ENCODE measurements at places on chromosomes 4 and X.

GRCh38 chr4:8129136-8129535 lies 29.5 kb downstream of the ABLIM2 start:
- no peak for DNase-seq

DNA sequence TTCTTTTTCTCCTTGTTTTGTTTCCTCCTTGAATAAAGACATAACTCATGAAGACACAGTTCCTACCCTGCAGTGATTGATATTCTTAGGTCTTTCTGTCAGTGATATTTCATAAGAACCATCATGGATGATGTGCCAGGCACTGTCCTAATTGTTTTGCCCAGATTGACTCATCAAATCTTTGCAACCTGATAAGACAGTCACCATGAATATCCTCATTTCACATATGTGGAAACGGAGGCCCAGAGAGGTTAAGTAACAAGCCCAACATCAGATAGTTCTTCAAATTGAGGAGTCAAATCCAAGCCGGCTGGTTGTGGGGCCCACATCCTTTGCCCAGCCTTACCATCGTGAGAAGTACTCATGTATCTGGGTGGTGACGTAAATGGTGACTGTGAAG lies 69.9 kb downstream of the SEL1L3 start:
- DNase-seq: no peak

DNA sequence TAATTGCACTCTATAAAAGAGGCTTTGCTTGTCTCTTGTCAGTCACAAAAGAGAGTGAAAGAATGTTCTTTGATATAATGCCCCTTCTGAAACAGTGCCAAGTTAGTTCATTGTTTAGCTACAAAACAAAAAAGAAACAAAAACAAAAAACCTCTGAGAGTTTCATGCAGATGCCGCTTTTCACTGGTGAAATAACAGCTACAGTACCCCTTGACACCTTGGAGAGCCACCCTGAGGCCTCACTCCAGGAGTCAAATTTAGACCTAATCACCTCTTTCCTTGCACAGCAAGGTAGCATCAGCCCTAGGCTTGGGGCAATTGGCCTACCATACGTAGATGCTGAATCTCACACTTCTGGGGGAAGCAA lies 185.2 kb downstream of the UNC5C start:
- DNase-seq: no peak

DNA sequence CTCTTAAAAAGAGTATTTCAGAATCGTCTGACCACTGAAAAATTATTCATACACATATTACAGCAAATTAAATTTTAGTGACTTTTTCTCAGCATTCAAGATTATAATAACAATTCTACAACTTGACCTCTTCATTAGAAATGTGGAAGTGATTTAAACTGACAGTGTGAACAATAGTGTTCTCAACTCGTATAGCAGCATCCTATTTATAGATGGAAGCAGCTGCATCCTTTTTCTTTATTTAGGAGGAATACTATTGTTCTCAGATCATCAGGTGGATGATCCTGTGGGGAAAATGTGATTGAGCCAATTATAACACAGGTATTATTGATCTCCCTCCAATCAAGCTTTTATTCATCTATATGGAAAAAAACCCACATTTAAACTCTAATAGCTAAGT lies 56.7 kb downstream of the RAPGEF2 start:
- DNase-seq: no peak

DNA sequence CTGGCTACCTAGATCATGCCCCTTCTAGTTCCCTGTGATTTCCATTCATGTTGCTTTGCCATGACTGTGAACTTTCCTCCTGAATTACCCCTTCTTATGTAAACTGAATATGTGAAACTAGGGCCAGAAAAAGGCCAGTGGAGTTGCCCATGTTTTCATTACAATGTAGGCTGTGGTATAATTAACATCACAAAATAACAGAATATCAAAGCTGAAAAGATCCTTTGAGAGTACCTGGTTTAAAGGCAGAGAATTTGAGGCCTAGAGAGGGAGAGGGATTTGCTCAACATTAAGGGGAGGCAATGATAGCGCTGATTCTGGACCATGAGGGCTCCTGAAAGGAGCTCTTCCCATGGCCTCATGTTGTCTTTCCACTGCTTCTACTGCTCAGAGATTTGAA lies 392.2 kb downstream of the OPHN1 start:
- DNase-seq: no peak

DNA sequence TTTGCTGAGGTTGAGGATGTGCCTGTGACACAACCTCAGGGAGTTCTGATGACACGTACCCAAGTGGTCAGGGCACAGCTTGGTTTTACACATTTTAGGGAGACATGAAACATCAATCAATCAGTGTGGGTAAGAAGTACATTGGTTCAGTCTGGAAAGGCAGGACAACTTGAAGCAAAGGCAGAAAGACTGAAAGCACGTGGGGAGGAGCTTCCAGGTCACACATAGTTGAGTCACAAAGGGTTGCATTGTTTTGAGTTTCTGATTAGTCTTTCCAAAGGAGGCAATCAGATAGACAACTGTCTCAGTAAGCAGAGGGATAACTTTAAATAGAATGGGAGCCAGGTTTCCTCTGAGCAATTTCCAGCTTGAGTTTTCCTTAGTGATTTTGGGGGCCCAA lies 1910.0 kb upstream of the AGA start:
- no peak for DNase-seq
